Thymus (tissue), 14 donors: ENCODE measurements at places on chromosomes 5 and 9. TPM values are rescaled to one million over a fixed set of nuclear protein-coding genes. Genes with fewer than 3 reads are reported as not detected.

DNA sequence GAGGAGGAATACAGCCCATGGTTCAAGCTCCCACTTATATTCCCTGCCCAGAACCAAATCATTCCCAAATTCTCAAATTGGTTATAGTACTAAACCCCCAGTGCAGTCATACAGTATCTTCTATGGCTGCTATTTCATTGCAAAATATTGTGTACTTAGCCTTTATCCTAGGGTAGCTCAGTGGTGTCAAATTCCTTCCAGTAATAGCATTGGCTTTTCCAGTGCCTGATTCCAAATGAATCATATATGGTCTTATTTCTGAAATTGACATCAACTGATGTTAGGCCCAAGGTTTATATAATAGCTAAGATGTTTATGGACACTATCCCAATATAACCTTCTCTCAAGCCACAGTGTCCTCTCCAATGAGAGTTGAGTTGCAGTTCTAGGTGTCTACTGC lies 256.7 kb downstream of the NDUFS4 start:
- no peak overlapping the region for H3K4me3 ChIP-seq
- no peaks in the 10 kb centered on the region for H3K4me1 ChIP-seq
- no peaks in the 10 kb centered on the region for H3K27me3 ChIP-seq
- H3K27ac ChIP-seq = no peak overlapping the region
- no peaks in the 10 kb centered on the region for H3K36me3 ChIP-seq

DNA sequence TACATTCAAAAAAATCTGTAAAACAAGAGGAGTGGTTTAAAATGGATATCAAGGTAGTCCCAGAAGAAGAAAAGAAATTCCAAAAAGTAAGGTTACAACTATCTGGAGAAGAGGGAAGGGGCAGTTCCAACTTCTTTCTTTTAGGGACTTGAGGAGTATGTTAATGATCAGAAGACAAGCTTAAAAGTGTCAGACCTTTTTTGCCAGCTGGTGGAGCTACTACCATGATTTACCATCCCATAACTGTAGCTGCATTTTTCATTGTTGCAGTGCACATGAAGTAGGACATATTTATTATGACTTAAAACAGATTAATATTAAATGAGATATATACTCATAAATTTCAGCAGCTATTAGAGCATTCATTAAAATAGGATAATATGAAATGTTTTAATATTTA lies 158.5 kb upstream of the RGS7BP start:
- H3K27ac ChIP-seq = no peak overlapping the region
- H3K4me3 ChIP-seq = no peak overlapping the region
- H3K4me1 ChIP-seq = no peaks in the 10 kb centered on the region

DNA sequence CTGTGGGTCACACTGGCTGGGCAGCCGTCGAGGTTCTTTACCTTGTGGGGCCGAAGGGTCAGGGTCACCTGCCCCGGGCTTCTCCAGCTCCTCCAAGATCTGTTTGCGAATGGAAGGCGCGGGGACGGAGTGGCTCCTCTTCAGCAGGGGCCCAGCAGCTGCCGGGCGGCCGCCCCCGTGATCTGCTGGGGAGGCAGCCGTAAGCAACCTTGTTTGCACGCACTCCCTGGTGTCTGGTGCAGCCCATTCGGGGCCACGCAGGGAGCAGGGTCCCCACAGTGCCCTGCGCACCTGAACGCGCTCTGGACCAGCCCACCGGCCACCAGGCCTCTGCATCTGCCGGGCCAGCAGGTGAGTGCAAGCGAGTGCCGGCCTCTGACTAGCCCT lies 34.9 kb downstream of the PNPLA7 start:
- DNase-seq = no peak
- no peaks in the 10 kb centered on the region for H3K27me3 ChIP-seq
- H3K4me3 ChIP-seq = no peak overlapping the region
- no peak overlapping the region for H3K27ac ChIP-seq
- H3K4me1 ChIP-seq = no peaks in the 10 kb centered on the region

DNA sequence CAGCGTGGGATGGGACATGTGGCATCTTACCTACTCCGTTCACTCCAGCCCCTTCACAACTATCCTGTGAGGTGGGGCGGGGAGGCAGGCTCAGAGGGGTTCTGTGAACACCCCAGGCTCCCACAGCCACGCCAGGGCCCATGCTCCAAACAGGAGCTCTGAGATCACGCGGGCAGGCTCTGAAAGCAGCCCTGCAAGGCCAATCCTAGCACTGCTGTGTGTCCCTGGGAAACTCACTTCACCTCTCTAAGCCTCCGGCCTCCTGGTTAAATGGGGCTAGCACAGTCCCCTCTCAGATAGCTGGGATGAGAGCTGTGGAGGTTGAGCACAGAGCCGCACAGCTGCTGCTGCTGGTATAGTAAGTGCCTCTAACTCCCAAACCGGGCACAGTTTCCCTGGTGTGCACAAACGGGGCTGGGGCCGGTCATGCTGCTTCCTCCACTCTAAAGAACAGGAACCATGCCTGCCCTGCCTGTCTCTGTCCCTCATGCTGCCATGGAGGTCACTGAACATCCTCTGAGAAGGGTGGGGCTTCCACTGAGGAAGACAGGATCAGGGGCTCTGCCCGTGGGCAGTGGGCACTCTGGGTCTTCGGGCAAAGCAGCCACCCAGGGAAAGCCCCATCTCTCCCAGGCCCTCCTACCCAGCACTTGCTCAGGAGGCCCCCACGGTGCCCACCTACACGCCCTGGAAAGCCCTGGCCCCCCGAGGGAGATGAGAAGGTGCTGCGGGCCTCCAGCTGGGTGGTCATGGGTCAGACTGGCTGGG lies 13.0 kb upstream of the ASS1 start:
- H3K36me3 ChIP-seq = no peaks in the 10 kb centered on the region
- no peak overlapping the region for H3K27ac ChIP-seq
- H3K4me3 ChIP-seq = no peak overlapping the region
- H3K4me1 ChIP-seq = peaks cover 3% of the 10 kb centered on the region
- peaks cover 25% of the 10 kb centered on the region for H3K27me3 ChIP-seq
- no peak for DNase-seq

DNA sequence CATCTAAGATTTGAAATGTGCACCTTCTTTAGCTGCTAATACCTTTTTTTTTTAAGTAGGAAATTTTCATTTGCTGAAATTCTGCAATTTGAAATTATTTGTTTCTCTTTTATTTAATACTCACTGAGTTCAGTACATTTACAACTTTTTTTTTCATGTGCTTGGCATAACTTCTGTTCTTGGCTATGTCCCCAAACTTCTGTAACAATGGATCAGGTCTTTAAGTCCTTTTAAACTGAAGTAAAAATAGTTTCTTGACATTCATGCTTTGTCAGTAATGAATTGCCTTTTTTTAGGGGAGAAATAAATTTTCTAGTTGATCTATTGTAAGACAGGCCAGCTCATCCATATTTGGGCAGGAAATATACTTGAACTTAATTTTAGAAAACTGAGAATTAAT lies 41.5 kb downstream of the EDIL3 start:
- H3K36me3 ChIP-seq = no peaks in the 10 kb centered on the region
- no peaks in the 10 kb centered on the region for H3K27me3 ChIP-seq
- H3K4me3 ChIP-seq = no peak overlapping the region
- H3K4me1 ChIP-seq = no peaks in the 10 kb centered on the region
- no peak overlapping the region for H3K27ac ChIP-seq
- no peak for DNase-seq

- no peaks in the 10 kb centered on the region for H3K36me3 ChIP-seq
- no peaks in the 10 kb centered on the region for H3K4me1 ChIP-seq
- H3K4me3 ChIP-seq = no peak overlapping the region
- DNase-seq = no peak
- no peaks in the 10 kb centered on the region for H3K27me3 ChIP-seq
Measured at GRCh38 chr5:147743012-147743411, 39.5 kb downstream of the JAKMIP2 start.

- H3K36me3 ChIP-seq = no peaks in the 10 kb centered on the region
- H3K4me1 ChIP-seq = no peaks in the 10 kb centered on the region
- H3K4me3 ChIP-seq = no peak overlapping the region
- DNase-seq = no peak
Measured at GRCh38 chr5:73987915-73988314, 361.9 kb downstream of the ARHGEF28 start.

DNA sequence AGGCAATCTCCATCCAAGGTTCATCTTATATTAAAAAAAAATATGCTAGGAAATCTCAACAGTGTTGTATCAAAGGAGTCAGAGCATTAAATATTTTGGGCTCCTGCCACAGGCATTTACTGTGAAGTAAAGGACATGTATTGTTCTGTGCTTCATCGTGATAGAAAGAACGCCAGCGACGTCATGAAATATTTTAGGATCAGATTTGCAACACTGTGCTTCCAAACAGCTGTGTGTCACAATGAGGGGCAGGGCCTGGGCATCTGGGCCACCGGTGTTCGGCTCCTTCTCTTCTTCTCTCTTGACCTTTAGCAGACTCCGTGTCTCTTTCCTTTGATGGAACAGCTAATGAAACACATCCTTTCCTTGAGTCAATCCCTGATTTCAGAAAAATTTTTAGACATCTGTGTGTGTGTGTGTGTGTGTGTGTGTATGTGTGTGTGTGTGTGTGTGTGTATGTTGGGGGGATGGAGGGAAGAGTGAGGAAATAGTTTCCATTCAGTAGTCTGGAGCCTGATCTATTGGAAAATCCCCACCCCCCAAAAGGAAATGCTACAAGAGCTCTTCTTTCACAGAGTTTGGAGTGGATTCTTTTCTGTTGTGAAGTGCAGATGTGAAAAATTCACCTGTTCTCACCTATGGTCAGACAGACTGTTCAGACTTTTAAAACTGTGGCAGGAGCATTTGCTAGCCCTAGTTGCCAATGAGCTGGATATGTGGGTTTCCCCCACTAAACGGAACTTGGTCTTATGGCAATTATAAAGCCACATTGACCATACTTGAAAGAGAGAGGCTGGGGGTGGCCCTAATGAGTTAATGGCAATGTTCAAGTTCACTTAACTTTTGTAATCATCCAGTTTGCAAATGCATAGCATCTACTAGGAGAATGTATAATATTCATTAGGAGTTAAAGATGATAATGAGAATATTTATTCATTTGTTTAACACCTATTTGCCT lies 18.1 kb upstream of the TNC start:
- H3K27ac ChIP-seq = no peak overlapping the region
- no peaks in the 10 kb centered on the region for H3K36me3 ChIP-seq
- H3K27me3 ChIP-seq = no peaks in the 10 kb centered on the region
- no peak for DNase-seq
- no peak overlapping the region for H3K4me3 ChIP-seq

DNA sequence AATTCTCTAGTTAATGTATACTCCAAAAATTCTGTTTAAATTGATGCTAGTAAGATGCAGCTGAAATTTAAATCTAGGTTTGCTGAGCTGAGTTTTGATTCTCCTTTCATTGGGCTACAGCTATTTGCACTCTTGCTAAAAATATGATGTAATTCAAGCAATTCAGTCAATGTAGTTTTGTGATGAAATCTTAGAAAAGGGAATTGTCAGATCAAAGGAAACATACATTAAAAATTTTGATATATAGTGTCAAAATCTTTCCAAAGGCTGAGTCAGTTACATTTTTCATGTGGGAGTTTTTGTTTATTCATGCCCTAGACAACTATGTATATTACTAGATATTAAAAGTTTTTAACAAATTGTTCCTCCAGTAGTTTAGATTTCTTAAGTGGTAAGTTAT lies 334.9 kb upstream of the DAB2 start:
- H3K4me1 ChIP-seq = no peaks in the 10 kb centered on the region
- no peak overlapping the region for H3K4me3 ChIP-seq
- no peak overlapping the region for H3K27ac ChIP-seq
- DNase-seq = no peak
- no peaks in the 10 kb centered on the region for H3K36me3 ChIP-seq
- H3K27me3 ChIP-seq = no peaks in the 10 kb centered on the region

The CDH9 gene
- total RNA-seq = 0.05 TPM

The ACO1 gene
- total RNA-seq = 18.7 TPM

The BARX1 gene
- 0.14 TPM for total RNA-seq

The NEK6 gene
- 9.8 TPM for total RNA-seq

The SLC28A3 gene
- 1.3 TPM for total RNA-seq

The RASEF gene
- total RNA-seq = 3.9 TPM

The PRDM12 gene
- not detected for total RNA-seq
